Kidney epithelial cell (primary cell): ENCODE measurements at places on chromosomes 1 and 21.
A peak's percentile ranks its signal among the peaks of the same experiment; 100 is the strongest.

DNA sequence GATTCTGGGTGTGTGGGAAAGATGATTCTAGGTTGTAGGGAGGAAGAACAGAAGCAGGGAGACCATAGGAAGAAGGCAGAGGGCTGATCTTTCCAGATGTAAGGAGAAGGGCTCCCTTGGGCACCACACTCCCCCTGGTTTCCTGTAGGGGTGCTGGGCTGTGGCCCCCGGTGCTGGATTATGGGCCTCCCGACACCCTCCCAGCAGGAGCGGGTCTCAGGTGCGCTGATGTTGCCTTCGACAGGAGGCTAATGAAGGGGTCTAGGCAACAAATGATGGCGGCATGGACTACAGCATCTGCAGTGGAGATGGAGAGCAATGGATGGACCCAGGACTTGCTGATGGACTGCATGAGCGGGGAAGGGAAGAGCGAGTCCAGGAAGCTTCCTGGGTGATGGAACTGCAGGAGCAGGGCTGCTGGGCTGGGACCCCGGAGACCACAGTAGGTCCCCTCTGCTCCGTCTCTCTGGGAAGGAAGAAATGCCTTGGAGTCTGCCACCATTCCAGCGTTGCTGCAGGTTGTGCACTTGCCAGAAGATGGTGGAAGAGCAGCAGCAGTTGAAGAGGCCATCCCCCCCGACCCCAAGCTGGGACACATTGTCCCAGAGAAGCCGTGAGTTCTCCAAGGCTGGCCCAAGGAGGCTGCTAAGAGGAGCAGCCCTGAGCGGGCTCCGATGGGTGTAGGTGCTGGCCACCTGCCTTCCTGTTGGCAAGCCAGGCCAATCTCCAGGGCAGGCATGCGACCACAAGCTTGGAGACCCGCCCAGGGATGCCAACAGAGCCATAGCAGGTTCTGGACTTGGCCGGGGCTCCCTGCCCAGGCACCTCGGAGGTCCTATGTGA lies 95.4 kb upstream of the VAMP3 start:
- DNase-seq = no peak

DNA sequence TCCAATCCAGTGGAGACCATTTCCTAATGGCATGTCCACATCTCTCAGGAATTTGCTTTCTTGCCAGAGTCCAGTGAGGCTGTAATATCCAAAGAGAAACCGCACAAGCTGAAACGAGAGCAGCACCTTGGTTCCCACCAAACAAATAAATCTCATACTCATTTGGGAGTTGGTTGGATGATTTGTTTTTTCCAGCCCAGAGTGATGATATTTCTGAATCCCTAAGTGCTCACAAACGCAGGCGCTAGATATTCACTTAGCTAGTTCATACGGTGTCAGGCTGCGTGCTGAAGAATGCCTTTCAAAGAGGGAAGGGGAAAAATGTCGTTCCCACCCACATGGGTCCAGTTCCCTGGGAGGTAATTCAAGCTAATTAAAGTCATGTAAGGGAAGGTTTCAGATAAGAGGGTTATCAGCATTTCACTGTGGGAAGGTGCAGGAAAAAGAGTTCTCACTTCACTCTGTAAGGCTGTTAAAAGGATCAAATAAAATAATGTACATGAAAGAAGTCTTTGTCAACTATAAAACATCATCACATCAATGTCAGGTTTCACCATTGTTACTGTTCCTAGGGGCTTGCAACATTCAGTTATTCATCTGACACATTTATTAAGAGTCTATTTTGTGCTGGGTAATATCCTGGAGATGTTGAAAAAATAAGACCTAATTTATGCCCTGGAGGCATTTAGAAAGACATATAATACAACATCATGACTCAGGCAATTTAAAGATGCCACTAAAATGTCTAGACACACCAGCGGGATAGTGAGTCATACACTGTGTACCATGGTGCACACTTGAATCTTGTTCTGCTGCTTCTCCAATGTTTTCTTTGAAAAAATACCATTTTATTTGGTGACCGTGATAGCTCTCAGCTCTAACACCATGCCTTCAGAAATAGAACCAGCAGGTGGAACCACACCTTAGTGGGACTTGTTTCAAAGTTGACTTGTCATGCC lies 19.3 kb downstream of the DPT start:
- DNase-seq = peak; percentile 67

- DNase-seq = no peak
Measured at GRCh38 chr1:185886046-185886445, 151.9 kb downstream of the HMCN1 start.

GRCh38 chr1:206100226-206100815 lies 16.9 kb downstream of the AVPR1B start:
- no peak for DNase-seq

DNA sequence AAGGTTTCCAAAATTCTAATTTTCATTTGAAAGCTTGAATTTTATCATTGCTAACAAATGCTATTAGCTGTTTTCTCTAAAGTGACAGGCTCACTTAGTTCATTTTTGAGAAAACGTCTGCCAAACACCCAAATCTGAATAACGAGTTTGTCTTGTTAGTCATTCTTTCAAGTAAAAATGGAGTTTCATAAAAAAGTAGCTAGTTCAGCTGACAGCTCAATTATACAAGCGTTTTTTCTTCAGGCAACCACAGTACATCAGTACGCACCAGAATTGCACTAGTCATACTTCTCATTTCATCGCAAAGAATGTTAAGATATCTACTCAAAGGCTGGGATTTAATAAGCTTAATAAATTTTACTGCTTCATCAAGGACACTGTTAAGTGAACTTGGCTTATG lies 72.3 kb upstream of the SLFNL1 start:
- DNase-seq = no peak

DNA sequence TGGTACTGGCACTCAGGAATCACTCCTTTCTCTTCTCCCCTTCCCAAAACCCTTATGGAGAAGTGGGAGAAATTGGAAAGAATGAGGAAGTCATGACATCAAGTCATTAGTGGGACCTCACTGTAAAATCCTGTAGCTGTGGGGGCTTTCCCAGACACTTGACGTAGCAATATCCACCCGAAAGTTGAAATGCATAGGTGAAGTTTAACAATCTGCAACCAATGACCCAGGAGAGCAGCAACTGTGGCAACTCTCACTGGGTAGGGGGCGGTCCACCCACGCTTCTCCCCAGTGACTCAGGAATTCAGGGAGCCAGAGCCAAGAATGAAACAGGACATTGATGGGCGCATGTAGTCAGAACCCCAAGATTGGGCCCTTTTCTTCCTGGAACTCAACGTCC lies 27.0 kb downstream of the ABCA4 start:
- no peak for DNase-seq

DNA sequence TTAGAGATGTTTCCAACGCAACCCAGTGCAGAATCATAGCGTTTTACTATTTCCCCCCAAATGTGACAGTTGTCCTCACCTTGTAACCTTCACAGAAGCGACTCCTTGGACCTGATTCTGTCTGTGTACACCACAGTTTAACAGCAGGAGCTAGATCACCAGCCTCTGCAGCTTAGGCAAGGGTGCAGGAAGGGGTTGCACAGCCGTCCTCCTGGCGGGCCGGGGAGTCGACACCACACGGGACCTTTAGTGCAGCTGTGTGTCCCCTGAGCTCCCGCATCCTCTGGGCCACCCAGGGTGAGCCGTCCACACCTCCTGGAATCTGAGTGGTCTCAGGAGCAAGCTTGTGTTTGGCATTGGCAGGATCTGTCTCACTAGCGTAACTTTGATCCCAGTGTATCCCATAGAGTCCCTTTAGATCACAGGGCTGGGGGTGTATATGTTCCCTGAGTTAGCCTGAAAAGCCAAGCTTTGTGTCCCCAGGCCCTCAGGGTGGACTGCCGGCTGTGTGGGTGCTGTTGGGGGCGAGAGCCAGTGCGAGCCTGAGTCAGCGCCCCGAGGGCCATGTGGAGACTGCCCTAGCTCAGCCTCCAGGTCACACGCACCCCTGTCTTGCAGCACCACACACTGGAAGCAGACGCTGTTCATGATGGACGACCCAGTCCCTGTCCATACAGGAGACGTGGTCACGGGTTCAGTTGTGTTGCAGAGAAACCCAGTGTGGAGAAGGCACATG lies 27.5 kb downstream of the PRMT2 start:
- no peak for DNase-seq

GRCh38 chr1:43572084-43572483 lies 41.4 kb downstream of the PTPRF start:
- no peak for DNase-seq

DNA sequence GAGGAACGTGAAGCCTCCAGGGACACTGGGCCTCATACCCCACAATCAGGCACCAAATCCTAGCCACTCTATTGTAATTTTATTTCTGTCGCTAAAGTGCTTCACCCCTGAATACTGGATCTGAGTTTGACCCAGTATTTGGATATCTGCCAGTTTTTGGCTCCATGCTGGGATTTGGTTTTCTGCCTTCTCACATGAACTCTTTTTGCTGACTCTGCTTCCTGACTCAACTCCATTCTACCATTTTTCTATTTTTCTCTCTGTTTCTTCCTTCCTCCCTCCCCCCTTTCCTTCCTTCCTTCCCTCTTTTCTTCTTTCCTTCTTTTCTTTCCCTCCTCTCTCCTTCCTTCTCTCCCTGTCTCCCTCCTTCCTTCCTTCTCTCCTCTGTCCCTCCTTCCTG lies 151.3 kb upstream of the GJB5 start:
- DNase-seq = no peak

DNA sequence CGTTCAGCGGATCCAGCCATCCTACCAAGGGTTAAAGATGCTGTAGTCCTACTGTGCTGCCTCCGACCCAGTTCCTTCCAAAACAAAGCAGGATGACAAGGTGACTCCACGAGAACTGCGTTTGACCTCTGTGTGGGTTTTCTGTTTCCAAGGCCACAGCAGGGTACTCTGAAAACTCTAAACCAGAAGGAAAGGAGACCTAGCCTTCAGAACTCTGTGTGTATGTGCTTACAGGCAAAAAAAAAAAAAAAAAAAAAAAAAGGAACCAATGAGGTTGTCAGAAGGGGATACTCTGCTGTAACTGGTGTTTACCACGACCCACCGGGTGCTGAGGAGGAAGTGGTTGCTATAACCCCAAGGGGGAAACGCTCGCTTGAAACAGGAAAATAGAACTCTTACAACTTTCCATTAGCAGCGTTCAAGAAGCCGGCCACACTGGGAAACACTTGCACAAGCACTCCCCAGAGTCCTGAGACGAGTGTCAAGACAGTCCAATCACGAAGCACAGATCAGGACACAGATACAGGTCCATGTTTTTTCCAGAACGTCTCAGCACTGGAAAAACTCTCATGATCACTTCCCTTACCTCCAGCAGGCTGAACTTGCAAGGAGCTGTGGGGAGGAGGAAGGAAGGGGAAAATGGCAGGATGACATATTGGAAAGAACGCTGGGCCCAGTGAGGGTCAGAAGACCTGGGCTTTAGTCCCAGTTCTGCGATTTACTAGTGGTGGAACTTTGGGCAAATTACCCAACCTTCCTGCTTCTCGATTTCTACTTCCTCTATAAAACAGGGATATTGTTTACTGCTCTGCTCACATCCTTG lies 64.0 kb downstream of the ITPKB start:
- DNase-seq = no peak

DNA sequence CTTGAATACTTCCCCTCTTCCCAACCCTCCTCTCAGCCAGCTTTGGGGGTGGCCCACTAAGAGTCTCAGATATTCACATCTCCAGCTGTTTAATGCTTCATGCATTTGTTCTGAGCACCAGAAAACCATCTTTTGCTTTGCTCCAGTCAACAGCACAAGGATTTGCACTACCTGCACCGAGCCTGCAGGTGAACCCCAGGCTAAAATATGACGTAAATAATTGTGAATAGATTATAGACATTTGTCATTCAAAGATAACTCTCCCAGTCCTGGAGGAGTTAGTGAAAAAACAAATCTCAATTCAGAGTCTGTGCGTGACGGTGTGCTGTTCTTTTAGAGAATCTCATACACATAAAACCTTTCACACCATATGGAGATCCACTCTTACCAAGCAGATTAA lies 7.4 kb downstream of the CD247 start:
- DNase-seq = no peak

- no peak for DNase-seq
Measured at GRCh38 chr1:92066321-92066720, 8.9 kb downstream of the SETSIP start.

GRCh38 chr1:164589961-164590507 lies 31.1 kb downstream of the PBX1 start:
- DNase-seq = no peak

GRCh38 chr1:114505148-114505561 lies 5.8 kb downstream of the TRIM33 start:
- DNase-seq = no peak

DNA sequence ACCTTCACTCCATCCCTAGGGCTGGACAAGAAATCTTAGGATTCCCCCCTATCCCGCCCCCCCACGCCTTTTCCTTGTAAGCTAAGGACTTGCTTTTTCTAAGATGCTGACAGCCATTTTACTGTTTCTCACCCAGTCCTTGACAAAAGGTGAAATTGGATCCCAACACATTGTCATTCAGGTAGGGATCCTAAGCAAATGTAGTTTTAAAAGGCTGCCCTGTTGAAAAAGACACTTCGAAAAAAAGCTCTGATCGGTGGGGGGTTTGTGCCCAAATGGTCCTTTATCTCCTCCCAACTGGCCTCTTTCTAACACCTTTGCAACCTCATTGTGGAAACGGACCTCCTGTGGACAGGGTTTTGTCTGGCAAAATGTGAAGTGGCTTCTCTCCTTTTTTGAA lies 2.9 kb downstream of the CACHD1 start:
- no peak for DNase-seq

DNA sequence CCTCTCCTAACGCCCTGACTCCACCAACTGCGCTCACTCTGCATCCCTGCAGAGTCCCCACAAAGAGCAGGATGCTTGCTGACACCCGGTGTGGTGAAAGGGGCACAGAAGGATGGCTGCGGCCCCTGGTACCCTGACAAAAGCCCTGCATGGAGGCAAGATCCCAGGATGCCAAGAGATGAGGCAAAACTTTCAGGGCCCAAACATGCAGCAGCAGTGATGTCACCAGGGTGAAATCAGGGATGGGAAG lies 36.6 kb downstream of the SLC9A1 start:
- DNase-seq = no peak

GRCh38 chr1:99358770-99359169 lies 94.5 kb downstream of the PLPPR4 start:
- no peak for DNase-seq

- no peak for DNase-seq
Measured at GRCh38 chr1:204042516-204042915, 30.4 kb upstream of the SOX13 start.

DNA sequence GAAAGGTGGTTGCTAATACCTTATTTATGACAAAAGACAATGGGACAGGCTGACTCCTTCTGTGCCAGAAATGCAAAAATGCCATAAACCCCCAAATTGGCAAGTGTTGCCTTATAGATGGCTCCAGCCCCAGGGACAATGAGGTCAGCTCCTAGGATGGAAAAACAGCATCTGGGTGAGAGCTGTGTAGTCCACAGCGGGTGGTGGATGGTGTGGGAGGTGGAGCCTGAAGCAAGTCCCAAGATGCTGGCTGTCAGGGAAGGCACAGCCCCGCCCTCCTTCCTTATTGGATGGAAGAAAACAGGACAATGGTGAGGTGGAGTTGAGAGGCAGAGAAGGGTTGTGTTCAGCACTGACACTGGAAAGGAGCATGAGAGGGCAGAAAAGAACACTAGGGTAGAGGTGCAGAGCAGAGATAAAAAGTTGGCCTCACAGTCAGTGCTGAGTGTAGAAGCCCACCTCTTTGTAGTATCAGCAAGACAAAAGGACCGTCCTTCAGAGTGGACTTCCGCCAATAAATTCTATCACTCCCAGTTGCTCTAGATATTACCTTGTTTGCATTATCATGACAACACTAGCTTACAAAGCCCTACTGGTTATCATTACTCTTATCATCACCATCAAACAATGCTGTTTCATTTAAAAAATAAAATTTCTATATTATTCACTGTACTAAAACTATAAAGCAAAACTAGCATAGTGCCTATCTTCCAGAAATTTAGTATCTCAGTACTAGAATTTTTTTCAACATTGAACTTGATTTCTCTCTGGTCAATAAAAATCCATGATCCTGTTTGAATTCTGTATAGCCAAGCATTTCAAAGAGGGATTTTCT lies 3.7 kb upstream of the SDE2 start:
- DNase-seq = no peak
